ENCODE measurements at places on chromosomes 5 and 9.
A peak's percentile ranks its signal among the peaks of the same experiment; 100 is the strongest.

GRCh38 chr9:130288393-130288792 is 22.8 kb downstream of the HMCN2 start:
- DNase-seq, result no peak

GRCh38 chr9:38215465-38215864 is 146.4 kb upstream of the SHB start:
- DNase-seq, result no peak

- no peak for DNase-seq
Measured at GRCh38 chr9:89483592-89484474, 14.1 kb downstream of the SEMA4D start.

DNA sequence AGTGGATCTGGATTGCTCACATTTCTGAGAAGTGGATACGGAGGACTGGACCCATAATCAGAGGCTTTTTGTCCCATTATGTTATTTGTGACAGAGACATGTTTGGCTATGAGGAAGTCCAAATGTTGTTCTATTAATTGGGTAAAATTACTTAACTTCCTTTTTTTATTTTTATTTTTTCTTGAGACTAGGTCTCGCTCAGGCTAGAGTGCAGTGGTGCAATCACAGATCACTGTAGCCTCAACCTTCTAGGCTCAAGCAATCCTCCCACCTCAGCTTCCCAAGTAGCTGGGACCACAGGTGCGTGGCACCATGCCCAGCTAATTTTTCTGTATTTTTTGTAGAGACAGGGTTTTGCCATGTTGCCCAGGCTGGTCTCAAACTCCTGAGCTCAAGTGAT is 11.9 kb upstream of the PGGT1B start:
- DNase-seq, result no peak

- peak; percentile 64 for DNase-seq
Measured at GRCh38 chr5:162068412-162068811, 839 bp downstream of the GABRG2 start.

- no peak for DNase-seq
Measured at GRCh38 chr5:82593481-82593880, 315.3 kb upstream of the RPS23 start.

DNA sequence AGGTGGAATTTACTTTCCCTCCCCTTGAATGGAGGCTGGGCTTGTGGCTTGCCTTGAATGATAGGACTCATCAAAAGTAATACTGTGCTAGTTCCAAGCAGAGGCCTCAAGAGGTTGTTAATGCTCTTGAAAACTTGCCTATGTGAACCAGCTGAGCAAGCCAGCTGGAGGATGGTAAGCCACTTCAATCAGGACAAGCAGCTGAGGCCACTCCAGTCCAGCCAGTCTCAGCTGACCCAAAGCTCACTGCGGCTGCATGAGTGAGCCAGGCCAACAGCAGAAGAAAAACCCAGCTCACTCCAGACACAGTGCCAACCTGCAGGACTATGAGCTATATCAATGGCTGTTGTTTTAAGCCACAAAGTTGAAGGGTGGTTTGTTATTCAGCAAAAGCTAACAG is 182.8 kb downstream of the MCTP1 start:
- DNase-seq, result no peak

DNA sequence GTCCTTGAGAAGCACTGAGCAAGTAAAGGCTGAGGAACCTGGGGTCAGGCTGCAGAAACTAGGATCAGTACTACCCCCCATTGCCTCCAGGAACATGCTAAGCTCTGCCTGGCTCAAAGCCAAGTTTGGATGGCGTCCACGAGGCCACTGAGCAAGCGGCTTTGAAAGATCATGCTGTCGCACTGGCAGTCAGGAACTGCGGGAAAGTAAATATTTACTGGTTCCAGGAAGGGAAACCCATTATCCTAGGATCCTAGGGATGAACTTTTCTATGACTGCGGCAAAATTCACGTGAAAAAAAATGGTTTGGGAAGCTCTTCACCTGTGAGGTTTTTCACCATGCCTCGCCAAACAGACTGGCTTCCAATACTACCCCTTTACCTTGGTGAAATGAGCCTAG is 75.3 kb upstream of the PJA2 start:
- DNase-seq, result no peak

DNA sequence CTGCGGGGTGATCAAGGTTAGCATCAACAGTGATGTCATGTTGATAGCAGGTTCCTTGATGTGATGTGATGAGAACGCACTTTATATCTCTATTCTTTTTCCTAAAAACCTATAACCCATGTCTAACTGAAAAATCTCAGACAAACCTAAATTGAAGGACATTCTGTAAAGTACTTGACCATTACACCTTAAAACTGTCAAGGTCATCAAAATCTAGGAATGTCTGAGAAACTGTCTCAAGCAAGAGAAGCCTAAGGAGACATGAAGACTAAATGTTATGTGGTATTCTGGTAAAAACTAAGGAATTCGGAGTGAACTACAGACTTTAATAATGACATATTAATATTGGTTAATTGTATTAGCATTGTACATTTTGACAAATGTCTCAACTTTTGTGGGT is 170.0 kb downstream of the AOPEP start:
- no peak for DNase-seq

GRCh38 chr9:35844628-35845270 is 15.7 kb downstream of the TMEM8B start:
- DNase-seq, result no peak

Data from left forelimb (tissue), 1 donor.